ENCODE measurements at places on chromosomes 4 and X. TPM values are rescaled to one million over a fixed set of nuclear protein-coding genes. Genes with fewer than 3 reads are reported as not detected.

GAGE12F gene
- total RNA-seq, result not detected

- DNase-seq, result peak; percentile 40
Measured at GRCh38 chr4:55604996-55605395, 13.0 kb upstream of the PDCL2 start.

DNA sequence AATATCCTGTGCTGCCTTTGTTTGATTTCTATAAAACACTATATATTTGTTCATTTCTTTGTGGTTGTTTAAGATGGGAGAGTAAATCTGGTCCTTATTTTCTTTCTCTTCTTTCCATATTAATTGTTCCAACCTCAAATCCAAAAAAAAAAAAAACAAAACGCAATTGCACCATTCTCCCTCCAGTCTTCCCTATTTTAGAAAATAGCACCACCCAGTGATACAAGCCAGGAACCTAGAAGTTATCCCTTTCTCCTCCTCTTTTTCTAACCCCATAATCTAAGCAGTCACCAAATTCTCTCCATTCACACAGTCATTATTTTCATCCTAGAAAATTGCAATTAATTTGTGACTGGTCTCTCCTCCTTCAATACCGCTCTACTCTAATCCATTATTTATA is 107.8 kb downstream of the GABRA3 start:
- no peak for DNase-seq

AFM gene
- total RNA-seq, result not detected

DNA sequence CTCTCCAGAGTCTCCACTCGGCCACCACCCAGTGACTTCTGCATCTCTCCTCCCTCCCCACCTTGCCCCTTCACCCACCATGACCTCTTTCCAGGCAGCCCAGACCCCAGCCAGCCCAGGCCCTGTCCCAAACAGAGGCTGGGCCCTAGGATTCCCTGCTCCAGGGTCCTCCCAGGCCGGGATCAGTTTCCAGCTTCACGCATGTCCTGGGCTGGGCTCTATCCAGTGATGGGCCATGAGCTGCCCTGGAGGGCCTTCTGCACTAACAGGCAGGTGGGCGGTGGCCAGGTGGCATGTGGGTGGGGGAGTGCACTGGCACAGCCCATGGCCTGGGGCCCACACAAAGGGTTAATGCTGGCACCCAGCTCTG is 20.4 kb upstream of the ADD1 start:
- DNase-seq, result no peak

DNA sequence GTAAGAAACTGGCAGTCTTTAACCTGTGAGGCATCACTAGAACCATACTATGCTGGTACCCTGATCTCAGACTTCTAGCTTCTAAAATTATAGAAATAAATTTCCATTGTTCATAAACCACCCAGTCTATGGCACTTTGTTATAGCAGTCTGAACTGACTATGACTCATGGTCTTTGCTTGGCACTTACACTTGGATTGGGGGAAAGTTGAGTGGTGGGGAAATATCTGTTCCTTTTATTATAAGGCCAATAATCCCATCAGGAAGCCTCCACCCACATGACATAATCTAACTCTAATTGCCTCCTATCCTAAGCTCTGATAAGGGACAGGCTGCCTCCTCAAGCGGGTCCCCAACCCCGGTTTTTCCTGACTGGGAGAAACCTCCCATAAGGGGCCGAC is 61.4 kb upstream of the PACRGL start:
- DNase-seq, result no peak

GRCh38 chr4:176268963-176269362 is at the start of gene ASB5:
Gene ASB5 (minus strand): TSS chr4:176269222. CDS start chr4:176269108, 114 bp downstream.
- DNase-seq, result peak; percentile 96

- DNase-seq, result no peak
Measured at GRCh38 chr4:158182736-158183135, 9.9 kb upstream of the GASK1B start.

NHSL2 gene
- total RNA-seq, result 0.23 TPM

TBC1D9 gene
- 20.3 TPM for total RNA-seq

PLP1 gene
- not detected for total RNA-seq

VCX2 gene
- not detected for total RNA-seq

GRCh38 chrX:13051529-13052172 is 7.2 kb upstream of the FAM9C start:
- no peak for DNase-seq

DNA sequence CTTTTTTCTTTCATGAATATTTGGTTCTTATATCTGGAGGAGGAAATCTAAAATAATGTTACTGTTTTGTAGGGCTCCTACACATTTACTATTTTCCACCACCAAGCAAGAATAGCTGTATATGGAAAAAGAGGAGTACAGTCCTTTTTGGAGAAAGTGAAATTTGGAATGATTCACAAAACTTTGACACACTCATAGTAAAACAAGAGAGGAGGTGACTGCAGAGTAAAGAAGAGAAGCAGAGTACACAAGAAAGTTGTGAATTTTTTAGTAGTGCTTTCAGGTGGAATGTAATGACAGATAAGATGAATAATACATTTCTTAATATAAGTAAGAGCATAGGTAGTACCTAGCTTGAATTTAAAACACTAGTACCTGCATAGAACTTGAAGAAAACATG is 41.3 kb upstream of the UGT2B4 start:
- no peak for DNase-seq

GRCh38 chrX:75366861-75367260 is 93.0 kb downstream of the UPRT start:
- DNase-seq, result no peak

DNA sequence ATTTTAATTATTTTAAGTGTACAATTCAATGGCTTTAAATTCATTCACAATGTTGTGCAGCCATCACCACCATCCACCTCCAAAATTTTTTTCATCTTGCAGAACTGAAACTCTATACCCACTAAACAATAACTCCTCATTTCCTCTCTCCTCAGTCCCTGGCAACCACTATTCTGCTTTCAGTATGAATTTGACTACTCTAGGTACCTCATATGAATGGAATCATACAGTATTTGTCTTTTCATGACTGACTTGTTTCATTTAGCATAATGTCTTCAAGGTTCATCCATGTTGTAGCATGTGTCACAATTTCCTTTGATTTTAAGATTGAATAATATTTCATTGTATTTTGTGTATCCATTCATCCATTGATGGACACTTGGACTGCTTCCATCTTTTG is 46.9 kb downstream of the KIF4A start:
- no peak for DNase-seq

DNA sequence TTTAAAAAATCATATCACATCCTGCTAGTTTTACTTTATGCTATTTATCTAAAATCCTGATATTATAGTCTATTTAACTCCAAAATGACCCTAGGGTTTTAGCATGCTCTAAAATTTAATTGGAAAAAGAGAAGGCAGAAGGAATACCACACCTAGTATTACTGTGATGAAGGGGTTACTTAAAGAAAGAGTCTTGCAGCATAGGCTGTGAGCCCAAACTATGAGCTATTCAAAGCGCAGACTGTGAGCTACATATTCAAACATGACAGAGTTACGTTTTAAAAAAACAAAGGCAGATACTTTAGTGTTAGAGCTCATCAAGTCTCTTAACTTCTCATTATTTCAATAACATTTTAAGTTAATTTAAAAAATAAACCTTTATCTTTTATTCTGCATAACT is 247.7 kb upstream of the ETNPPL start:
- no peak for DNase-seq

DNA sequence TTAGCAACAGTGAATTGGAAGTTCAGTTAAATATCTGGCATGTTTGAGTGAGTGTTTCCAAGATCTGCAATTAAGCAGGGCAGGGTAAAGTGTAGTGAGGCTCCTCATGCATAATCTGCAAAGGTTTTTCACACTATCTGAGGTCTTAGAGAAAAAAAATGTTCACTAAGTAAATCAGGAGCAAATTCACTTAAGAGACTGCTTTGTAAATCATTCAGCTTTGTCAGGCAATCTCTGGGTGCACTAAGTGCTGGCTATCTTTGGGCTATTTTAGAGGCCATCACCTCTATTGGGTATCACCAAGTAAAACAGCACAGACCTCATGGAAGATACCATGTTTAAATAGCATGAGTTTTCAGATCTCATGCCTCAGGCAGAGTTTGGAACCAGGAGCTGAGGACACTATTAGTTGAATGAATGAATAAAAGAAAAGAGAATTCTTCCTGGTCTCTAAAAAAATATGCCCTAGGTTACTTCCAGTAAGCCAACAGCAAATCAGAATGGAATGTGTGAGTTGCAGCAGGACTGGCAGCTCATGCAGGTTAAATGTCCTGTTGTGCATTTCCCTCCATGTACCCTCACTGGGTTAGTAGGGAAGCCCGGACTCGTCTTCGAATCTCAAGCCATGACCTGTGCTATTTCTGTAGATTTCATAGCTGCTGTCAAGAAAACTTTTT is 195.3 kb downstream of the KCNIP4 start:
- DNase-seq, result no peak

DNA sequence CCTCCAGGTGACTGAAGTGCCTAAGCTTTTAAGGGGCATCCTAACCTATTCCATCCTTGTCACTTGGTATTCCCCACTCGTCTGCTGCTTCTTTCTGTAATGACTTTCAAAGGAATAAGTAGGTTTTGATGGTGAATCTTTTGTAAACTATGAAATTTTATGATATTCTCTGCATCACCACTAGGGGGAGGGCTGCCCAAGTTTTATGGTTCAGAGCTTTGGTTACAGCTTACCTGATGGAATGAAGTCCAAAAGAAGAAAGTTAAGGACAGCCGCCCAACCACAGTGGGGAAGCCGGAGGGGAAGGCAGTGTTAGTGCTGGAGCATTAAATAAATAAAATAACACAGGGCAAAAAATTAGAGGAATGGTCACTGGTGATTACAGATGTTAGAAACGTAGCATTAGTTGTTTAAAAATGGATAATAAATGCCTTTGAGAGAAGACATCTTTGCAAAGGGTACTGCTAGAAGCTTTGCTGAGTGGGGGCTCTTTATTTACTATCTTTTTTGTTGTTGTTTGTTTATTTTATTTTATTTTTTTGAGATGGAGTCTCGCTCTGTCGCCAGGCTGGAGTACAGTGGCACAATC is 204.9 kb downstream of the GBA3 start:
- peak; percentile 13 for DNase-seq

SLC6A14 gene
- not detected for total RNA-seq

DNA sequence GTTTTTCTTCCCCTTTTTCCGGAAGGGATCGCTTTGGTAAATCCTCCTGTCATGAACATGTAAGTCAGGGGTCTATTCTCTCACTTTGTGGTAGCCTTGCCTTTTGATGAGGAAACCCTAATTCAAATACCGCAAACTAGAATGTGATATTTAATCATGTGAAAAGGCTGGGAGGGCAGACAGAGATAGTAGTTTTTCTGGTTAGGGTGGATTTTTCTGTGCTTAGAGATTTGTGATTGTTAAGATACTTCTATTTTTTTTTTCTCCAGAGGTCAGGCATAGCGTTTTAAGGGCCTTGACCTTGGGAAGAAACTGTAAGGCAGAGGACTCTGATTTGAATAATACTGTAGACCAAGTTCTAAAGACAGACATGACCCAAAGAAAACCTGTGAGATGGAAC is 41.8 kb upstream of the PACRGL start:
- DNase-seq, result no peak

REELD1 gene
- total RNA-seq, result not detected

SERPINA7 gene
- total RNA-seq, result not detected

DNA sequence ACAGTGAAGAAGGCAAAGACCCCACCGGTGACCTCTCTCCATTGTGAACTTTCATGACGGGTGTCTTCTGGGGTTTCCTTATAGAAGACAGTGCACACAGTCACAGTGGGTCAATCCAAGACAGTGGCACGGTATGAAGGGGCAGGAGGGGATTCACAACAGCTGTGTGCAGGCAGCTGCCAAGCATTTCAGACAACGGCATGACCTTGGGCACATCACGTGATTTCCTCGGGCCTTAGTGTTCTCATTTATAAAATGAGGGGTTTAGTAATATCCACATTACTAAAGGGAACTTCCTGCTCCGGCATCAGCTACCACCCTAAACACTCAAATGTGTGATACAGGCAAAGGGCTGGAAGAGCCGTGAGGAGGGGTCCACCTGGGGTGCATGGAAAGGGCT is 42.9 kb downstream of the RBM47 start:
- no peak for DNase-seq

GRCh38 chr4:139532947-139533346 is 23.1 kb downstream of the SETD7 start:
- DNase-seq, result peak; percentile 77

DNA sequence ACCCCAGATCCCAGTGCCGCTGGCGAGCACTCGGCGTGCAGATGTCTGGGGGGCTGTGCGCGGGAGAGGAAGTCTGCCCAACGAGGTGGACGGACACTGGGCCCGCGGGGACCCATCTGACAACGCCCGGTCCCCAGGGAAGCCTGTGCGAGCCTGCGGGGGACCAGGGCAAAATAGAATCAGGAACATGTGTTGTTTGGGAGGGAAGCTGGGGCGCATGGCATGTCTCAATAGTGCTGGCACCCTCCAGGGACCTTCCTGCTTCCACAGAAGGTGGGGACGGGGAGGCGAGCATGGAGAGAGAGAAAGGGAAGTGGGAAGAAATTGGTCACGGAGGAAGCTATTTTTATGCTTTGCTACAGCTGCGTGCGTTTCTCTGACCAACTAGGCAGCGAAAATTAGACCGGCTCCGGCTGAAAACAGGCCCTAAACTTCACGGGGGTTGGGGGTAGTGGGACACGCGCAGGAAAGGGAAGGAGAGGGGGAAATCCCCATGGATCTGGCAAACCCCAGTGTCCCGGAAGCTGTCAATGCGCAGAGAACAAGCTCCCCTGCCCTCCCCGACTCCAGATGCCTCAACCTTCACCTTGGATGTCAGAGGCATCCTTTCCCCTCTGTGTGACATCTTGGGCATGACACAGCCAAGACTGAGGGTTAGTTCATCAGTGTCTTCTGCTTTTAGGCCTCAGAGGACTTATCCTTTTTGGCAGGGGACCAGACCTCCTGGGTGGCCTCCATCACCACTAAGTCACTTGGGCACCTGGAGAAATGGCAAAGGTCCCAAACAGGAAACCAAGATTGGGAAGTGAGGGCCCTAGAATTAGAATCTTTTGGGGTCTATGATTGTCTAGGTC is 169.8 kb upstream of the BCOR start:
- peak; percentile 13 for DNase-seq

DNA sequence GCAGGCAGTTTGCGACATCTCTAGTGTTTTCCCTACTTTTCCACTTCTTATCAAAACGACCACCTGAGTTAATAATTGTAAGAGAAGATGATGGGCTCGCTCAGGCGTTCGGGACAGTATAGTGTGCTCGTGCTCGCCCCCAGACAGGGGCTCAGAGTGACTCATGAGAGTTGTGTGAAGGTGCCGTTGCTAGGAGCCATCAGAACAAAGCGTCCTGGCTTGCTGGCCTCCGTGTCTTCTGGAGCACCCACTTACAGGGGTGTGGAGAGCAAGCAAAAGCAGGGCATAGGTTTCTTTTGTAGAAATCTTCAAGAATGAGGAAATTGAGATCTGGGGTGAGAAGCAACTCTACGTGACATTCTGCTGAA is 73.0 kb upstream of the ADGRG2 start:
- DNase-seq, result no peak

All from LHCN-M2 (cell line).